ENCODE measurements at places on chromosomes 13 and 19.

- peak; percentile 31 for DNase-seq
These were observed 15.1 kb downstream of the SMG9 start for GRCh38 chr19:43739439-43740235.

DNA sequence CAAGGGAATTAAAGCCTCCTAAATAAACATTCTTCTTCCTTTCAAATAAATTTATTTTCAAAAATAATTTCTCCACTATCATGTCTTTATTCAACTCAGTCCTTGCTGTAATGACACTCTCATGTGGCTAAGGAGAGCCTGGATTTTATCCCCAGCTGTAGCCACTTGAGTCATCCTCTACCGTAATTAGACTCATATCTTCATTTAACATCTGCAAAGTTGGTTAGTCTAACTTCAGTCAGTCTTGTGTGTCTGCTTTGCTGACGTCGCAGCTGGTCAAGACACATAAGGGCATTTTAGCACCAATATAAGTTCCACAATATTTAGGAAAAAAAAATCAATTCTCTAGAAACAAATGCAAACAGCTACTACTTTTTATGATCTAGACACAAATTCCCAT, 776.4 kb upstream of the ATXN8OS start:
- no peak for DNase-seq

- no peak for DNase-seq
These were observed 303.4 kb downstream of the GPC6 start for GRCh38 chr13:93529961-93530360.

DNA sequence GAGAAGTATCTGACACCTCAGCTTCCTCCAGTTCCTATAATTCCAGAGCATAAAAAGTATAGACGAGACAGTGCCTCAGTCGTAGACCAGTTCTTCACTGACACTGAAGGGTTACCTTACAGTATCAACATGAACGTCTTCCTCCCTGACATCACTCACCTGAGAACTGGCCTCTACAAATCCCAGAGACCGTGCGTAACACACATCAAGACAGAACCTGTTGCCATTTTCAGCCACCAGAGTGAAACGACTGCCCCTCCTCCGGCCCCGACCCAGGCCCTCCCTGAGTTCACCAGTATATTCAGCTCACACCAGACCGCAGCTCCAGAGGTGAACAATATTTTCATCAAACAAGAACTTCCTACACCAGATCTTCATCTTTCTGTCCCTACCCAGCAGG, 3.1 kb downstream of the KLF5 start:
- DNase-seq: no peak

- no peak for DNase-seq
These were observed 59.5 kb downstream of the ZIC5 start for GRCh38 chr13:99911965-99912566.

DNA sequence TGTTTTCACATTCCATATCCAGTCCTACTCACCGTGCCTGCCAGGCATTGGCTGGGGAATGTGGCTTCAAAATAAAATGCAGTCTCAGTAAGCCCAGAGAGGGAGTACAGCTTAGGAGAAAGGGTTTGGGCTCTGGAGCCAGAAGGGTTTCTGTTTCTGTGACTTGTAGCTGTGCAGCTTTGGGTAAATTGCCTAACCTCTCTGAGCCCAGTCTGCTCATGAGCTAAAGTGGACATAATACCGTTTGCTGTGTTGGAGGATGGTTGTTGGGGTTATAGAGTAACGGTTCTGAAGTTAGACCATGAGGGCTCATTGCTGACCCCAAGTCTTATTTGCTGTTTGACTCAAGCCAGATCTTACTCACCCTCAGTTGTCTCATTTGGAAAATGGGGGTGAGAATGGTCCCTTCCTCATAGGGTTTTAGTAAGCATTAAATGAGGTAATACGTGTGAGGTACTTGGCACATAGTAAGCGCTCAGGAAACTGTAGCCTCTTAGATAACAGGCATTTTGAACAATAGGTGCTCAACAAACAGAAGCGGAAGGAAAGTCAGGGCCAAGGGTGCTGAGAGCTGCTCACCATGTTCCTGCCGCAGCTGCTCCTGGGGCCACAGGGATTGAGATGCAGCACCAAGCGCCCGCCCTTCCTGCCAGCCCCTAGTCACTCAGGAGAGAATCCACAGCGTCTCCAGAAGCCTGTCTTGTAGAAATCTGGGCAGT, 45.5 kb downstream of the C13orf42 start:
- no peak for DNase-seq

- DNase-seq: no peak
These were observed 47.8 kb upstream of the C1QTNF9 start for GRCh38 chr13:24261566-24261965.

- peak; percentile 86 for DNase-seq
These were observed 2.3 kb downstream of the PPP1R15A start for GRCh38 chr19:48874303-48875135.

DNA sequence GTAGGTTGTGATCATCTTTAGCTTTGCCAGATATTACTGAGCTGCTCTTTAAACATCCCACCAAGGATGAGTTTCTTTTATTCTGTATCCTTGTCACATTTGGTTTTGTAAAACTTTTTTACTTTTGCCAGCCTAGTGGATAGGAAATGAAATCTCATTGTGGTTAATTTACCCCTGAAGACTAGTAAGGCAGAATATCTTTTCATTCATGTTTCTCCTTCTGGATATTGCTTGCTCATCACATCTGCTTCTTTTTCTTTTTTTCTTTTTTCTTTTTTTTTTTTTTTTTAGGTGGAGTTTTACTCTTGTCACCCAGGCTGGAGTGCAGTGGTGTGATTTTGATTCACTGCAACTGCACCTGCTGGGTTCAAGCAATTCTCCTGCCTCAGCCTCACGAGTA, 31.3 kb downstream of the SIPA1L3 start:
- no peak for DNase-seq

- no peak for DNase-seq
These were observed 29.0 kb downstream of the CCDC8 start for GRCh38 chr19:46384396-46384795.

DNA sequence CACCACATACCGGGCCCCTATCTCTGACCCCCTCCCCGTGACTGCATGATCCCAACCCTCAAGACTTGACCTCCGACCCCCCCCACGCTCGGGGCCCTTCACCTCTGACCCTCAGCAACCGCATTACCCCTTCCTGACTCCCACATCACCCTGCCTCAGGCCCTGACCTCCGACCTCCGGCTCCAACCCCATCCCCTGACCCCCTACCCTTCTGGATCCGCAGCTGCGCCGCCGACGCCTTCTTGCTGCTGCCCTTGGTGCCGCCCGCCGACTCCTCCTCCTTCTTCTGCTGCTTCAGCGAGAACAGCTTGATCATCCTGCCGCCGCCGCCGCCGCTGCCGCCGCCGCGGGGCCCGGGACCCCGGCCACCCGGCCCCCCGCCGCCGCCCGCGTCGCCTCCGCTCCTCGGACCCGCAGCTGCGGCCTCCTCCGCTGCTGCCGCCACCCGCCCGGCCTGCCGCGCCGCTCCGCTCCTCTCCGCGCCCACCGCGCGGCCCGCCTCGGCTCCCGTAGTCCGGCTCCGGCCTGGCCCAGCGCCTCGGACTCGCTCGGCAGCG, at the start of gene UBE2M:
TSS of gene UBE2M (minus strand) at position 546 of the 557 bp plus-strand sequence. CDS start at position 316, 230 bp downstream.
- DNase-seq: peak; percentile 48

DNA sequence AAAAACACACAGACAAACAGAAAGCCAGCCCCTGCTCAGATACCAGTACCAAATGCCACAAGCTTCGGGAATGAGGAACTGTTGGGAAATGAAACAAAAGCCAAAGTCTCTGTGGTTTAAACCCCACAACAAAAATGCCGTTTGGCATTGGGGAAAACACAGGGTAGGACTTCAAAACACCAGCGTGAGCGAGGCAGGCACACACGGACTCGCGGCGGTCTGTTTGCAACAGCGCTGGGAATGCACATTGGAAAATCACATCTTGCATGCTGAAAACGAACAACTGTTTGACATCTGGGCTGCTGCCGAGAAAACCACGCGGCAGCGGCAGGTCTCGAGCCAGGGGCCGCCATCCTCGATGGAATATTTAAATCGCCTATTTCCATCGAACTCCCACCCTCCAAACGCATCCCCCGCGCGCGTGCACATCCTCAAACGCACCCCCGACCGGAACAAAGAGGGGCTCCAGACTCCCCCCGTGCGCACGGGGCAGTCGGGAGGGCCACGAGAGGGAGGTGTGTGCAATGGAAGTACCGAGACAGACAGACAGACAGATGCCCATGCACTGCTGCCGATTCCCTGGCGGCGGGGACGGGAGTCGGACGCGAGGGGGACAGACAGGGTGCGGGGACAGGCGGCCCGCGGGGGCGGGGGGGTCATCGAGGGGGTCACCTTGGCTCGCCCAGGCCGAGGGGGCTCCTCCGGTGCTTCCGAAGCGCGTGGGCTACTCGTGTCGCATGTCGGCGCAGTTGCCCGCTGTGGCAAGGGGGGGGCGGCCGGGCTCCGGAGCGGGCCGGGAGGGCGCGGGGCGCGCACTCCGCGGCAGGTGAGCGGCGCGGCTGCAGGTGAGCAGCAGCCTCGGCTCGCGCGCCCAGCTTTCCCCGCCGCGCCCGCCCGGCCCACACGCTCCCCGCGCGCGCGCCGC, at the start of gene GPR12:
TSS of gene GPR12 (minus strand) at position 880 of the 925 bp plus-strand sequence. CDS start 959 bp downstream, outside the sequence.
- peak; percentile 5 for DNase-seq

DNA sequence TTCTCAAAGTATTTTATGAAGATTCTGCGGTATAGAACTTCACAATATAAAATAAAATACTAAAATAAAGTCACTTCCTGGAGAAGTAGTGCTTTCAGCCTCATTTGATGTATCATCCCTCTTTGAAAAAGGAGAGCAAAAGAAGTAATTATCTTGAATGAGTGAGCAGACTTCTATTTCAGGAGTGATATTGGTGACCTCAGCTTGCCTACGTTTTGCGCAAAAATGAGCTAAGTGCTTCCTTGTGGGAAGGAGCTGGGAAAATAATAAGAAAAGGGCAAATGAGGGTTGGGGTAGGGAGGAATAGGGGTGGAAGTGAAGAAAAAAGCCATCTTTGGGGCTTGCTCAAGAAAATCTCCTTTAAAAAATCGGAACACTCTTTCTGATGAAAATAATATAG, 1773.6 kb downstream of the OLFM4 start:
- no peak for DNase-seq

- DNase-seq: no peak
These were observed 213.4 kb upstream of the PCDH17 start for GRCh38 chr13:57418067-57418677.

DNA sequence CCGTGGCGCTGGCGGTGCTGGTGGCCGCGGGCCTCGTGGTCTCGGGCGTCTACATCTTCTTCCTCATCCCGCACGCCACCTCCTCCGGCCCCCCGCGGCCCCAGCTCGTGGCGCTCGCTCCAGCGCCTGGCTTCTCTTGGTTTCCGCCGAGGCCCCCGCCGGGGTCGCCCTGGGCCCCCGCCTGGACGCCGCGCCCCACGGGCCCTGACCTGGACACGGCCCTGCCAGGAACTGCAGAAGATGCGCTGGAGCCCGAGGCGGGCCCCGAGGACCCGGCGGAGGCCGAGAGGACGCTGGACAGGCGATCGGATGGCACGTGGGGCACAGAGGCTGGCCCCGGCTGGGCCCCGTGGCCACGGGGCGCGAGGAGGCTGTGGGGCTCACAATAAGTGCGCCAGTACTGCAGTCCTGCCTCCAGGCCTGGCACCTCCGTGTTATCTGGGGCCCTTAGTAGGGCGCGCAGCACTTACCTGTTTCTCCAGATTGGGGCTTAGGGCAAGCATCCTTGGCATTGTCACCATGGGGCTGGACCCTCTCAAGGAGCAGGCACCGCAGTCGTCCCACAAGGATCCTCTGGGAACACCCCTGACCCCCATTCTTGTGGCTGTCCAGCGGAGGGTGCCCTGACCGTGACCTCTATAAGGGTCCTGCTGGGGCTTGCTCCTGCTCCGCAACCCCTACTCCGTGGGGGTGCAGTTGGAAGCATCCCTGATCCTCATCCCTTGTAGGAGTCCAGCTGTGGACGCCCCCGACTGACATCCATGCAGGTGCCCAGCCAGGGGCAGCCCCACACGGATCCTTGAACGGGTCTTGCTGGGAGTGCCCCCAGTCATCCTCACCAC, 1.5 kb downstream of the RNF225 start:
- DNase-seq: no peak

- DNase-seq: no peak
These were observed 88.3 kb upstream of the TEX29 start for GRCh38 chr13:111232191-111232590.

All from EL (cell line).